ENCODE measurements at places on chromosomes 2 and 18. TPM values are rescaled to one million over a fixed set of nuclear protein-coding genes. Genes with fewer than 3 reads are reported as not detected.

PSMG2 gene
- total RNA-seq: 65.2 TPM

DOK6 gene
- total RNA-seq: 7.3 TPM

RGPD3 gene
- total RNA-seq: 0.09 TPM

CTAGE1 gene
- total RNA-seq: not detected

SLC5A7 gene
- not detected for total RNA-seq

RFX8 gene
- total RNA-seq: 2.0 TPM

FAM228A gene
- 0.18 TPM for total RNA-seq

TMEM169 gene
- 0.09 TPM for total RNA-seq

SPR gene
- total RNA-seq: 23.5 TPM

SGPP2 gene
- not detected for total RNA-seq

LPIN1 gene
- 53.5 TPM for total RNA-seq

MFSD6 gene
- 15.1 TPM for total RNA-seq

STARD6 gene
- total RNA-seq: not detected

RNU2-63P gene
- 325 TPM for total RNA-seq

ITPRIPL1 gene
- total RNA-seq: 0.43 TPM

CCDC150 gene
- total RNA-seq: 1.9 TPM

SULT1C2 gene
- total RNA-seq: 0.83 TPM

SPIRE1 gene
- total RNA-seq: 24.6 TPM

LHCGR gene
- total RNA-seq: not detected

LGALSL gene
- total RNA-seq: 3.8 TPM

FSHR gene
- not detected for total RNA-seq

SERPINB5 gene
- total RNA-seq: 0.14 TPM

NAT8 gene
- total RNA-seq: not detected

GCKR gene
- 0.14 TPM for total RNA-seq

GPBAR1 gene
- total RNA-seq: 0.37 TPM

NT5C1B gene
- not detected for total RNA-seq

Measured in smooth muscle cell of bladder (primary cell).